ENCODE measurements at places on chromosomes 12 and 14. TPM values are rescaled to one million over a fixed set of nuclear protein-coding genes. Genes with fewer than 3 reads are reported as not detected.

Gene DCAF11
- total RNA-seq, result 41.8 TPM

Gene EAPP
- total RNA-seq, result 37.6 TPM

Gene KRT78
- not detected for total RNA-seq

Gene PSMC6
- 69.0 TPM for total RNA-seq

Gene RNF212B
- total RNA-seq, result not detected

Gene PHETA1
- total RNA-seq, result 10.8 TPM

Gene TBX3
- 6.5 TPM for total RNA-seq

Gene TRPV4
- 2.6 TPM for total RNA-seq

Gene KRT74
- total RNA-seq, result not detected

Gene SLC5A8
- total RNA-seq, result not detected

Gene SYCP3
- total RNA-seq, result not detected

Gene MYH6
- total RNA-seq, result not detected

Gene CISTR
- total RNA-seq, result not detected

Gene ZNF410
- 24.8 TPM for total RNA-seq

Gene RFX4
- total RNA-seq, result not detected

Gene EIF2B2
- 34.1 TPM for total RNA-seq

Gene TOMM20L
- not detected for total RNA-seq

Gene RPS6KA5
- 0.54 TPM for total RNA-seq

Gene AGAP2
- not detected for total RNA-seq

Gene KLHL42
- 14.2 TPM for total RNA-seq

Gene DACT1
- total RNA-seq, result 6.2 TPM

Gene LRRC9
- total RNA-seq, result not detected

Gene OR6C2
- not detected for total RNA-seq

Gene ADSS1
- 9.4 TPM for total RNA-seq

Gene CD27
- total RNA-seq, result not detected

All from cardiac ventricle fibroblast (primary cell).